ENCODE measurements at places on chromosomes 3 and 15.

DNA sequence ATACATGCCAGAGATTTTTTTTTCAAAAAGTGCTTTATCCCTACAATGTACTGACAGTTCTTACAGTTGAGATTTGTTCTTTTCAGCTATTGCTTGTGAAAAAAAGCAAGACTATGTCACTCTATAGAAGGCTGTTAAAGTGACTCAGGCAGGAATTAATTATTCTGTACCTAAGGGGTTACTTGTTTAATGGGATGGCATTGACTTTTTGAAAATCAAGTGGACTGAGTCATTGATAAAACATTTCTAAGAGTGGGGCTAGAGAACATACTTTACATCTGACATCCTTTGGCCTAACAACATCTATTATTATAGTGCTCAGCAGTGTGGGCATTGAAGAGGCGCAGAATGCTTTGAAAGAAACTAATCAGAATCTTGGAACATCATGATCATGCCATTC is 34.3 kb downstream of the INTS14 start:
- no peak for DNase-seq

- DNase-seq: peak; percentile 24
Observed at GRCh38 chr3:192850451-192850981, 67.1 kb downstream of the MB21D2 start.

DNA sequence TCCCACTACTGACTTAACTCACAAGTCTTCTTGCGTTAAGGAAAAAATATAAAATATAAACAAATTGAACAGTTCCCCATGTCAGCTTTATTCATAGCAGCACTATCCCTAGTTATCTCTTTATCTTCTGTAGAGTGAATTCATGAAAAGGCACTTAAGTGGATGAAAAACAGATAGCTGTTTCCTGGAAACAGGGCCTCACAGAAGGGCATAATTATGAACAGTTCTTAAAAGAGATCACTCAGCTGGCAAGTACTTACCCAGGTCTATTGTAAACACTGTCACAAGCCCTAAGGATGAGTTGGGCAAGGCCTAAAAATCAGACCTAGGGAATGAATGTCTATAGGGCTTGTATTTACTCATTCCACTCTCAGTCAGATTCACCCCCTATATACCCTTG is 10.7 kb downstream of the MB21D2 start:
- DNase-seq: no peak

GRCh38 chr3:45580112-45580765 is 14.3 kb upstream of the LIMD1 start:
- no peak for DNase-seq

DNA sequence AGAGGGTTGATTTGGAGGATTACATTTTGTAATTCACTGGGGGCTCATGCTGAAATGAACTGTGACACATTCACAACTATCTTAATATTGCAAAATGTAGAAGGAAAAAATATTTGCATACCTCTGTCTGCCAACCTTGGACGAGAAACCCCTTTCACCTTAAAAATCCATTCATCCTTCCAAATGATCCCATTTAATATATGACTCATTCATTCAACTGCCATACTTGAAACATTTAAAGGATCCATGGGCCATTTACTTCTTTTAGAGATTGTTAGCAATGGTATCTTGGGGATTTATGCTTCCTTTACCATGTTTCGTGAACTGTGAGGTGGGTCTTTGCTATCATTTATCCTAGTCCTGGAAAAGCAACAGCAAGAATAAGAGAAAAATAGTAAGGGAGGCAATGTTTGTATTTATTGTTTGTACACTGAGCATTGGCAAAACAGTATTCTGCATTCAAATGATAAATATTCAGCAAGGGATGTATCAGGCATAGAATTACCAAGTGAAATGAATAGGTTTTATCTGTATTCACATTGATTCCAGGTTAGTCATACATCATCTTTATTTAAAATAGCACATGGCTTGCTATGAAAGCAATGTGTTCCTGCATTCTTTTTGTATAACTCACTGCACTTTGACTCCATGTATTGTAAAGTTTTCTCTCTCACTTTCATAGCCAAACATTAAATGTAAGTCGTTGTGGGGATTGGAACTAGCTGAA is 378.1 kb downstream of the NSUN3 start:
- no peak for DNase-seq

DNA sequence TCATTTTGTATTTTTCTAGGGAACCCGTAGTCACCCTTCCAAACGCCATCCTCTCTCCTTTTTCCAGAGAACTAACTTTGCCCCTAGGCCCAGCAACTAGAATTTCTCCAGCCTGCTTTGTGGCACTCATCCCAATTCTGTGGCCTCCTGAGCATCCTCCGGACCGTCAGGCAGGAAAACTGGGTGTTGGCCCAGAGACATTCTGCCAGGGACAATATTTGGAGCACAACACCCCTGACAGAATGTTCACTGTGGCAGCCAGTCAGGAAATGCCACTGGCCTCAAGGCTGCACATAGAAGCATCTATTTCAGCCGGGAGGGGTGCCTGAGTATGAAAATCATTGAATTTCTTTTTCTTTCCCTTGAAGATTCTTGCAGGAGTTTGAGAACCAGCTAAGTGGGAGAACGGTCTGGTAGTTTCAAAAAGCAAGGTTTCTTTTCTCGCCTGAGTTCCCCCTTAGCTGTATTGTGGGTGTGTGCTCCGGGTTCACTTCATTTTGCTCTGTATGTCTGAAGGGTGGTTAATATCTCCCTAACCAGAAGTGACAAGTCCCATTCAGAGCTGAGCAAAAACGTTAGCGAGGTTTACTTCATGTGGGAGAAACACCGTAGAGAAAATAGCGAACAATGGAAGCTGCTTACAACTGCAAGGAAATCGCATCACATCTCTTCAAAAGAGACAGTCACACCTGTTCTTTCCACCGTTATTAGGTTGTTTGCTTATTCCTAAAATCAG is 108.1 kb upstream of the TPM1 start:
- no peak for DNase-seq

GRCh38 chr3:152192936-152193672 is 75.6 kb upstream of the MBNL1 start:
- no peak for DNase-seq

DNA sequence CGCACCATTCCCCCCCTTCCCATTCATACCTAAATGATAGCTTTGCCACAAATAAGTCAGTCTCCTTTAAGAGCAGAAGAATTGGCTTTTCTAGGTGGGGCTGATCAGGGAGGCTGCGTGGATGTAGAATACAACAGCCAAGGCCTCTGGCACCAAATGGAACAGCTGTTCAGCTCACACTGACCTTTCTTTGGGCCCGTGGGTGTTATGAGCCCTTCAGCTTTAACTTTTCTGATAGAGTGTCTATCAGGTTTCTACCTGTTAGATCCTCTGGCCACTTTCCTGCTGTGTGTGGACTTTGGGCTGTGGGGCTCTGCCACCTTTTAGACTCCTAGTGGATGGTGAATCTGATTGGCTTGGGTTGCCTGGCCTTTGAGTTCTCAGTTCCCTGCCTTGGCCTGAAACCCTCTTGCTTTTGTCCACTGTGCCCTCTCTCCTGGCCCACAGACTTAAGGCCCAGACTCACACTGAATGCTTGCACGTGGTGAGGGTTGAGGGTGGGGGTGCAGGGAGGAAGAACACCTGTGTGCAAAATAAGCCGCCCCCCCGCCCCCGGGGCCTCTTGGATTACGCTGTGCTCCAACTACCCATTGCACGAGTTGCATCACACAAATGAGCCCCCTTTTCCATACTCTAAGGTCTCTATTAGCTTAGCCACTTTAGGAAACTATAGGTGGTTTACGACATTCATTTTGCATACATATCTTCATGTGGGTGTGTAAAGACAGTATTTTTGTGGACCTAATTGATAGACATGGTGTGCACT is 1.3 kb upstream of the RFX7 start:
- DNase-seq: peak; percentile 38

- peak; percentile 53 for DNase-seq
Observed at GRCh38 chr15:68559345-68560310, 19.2 kb upstream of the CORO2B start.

DNA sequence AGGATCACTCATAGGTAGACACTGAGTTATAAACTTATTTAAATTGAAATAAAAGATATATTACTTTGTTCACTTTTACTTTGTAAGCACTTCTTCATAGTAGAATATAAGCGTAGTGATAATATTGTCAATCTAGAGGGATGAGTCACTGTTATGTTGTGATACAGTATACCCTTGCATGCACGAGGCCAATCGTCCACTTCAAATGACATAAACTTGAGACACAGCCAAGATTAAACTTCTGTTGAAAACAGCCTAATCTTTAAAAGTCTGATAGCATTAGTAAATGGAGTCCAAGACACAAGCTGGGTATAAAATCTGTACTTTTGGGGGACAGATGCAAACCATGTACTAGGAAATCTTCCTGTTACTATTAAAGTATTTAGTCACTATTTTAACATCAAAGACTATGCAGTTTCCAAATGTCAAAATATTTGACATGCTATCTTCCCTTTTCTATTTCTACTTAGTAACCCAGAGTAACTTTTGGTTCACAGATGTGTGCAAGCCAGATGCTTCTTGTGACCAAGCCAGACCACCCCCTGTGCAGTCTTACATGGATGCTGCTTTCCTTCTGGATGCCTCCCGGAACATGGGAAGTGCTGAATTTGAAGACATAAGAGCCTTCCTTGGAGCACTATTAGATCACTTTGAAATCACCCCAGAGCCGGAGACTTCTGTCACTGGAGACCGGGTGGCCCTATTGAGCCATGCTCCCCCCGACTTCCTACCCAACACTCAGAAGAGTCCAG is 85.3 kb downstream of the PIK3R4 start:
- no peak for DNase-seq

DNA sequence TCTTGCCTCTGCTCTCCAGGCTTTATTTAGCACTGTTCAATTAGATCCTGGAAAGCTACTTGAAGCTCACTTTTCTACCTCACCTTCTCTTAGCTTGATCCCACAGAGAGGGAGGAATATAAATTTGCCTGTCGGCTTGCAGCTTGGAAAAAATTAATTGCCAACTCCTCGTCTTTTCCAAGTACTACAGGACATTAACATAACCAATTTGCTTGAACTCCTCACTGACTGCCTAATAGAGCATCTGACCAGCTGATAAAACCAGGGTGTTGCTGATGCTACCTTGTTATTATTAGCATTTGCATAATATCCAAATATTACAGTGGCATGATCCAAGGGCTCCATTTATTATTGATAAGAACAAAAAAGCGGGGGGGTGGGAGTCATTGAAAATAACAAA is 561.8 kb downstream of the MCTP2 start:
- DNase-seq: no peak

GRCh38 chr15:39538936-39539335 is 41.9 kb upstream of the THBS1 start:
- DNase-seq: no peak

DNA sequence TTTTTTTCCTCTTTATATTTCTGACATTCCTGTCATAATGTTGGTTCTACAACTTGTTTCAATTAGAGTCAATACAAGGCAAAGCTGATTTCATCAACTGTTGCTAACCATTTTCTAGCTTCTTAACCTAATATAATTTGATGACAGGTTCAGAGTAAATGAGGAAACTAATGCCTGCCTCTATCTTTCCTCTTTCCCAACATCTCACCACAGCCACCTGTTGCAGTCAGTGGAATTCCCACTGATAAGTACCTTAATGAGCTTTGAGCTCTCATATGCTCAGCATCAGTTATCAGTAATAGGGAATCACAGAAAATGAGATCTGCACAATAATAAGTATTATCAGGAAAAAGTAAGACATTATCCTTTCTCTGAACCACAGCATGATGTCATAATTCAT is 241.9 kb downstream of the MEIS2 start:
- no peak for DNase-seq

- DNase-seq: no peak
Observed at GRCh38 chr3:53350652-53351051, 3.3 kb upstream of the DCP1A start.

GRCh38 chr3:128697341-128697740 is 28.6 kb upstream of the RAB7A start:
- no peak for DNase-seq

GRCh38 chr3:22453906-22454535 is 703.0 kb upstream of the ZNF385D start:
- no peak for DNase-seq

- DNase-seq: no peak
Observed at GRCh38 chr3:60160822-60161748, 1090.2 kb downstream of the FHIT start.

GRCh38 chr3:52881871-52882270 is 15.5 kb downstream of the STIMATE start:
- no peak for DNase-seq

- no peak for DNase-seq
Observed at GRCh38 chr3:128727996-128728395, 2.0 kb downstream of the RAB7A start.

DNA sequence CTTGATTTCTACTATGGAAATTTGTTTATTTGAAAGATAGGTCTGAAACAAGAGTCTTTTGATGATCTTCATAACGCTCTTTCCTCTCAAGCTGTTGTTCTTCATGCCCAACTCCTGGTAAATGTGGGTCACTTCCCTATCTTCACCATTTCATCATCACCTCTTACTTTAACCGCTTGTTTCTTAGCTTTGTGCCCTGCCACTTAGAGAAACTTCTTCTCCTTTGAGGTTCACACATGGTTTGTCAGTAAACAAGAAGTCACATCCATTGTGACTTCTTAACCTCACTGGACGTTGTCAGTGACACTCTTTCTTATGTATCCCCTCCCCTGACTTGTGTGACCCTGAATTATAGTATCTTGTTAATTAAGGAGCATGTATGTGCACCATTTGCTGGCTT is 16.9 kb upstream of the P2RY13 start:
- no peak for DNase-seq

GRCh38 chr15:39406485-39406884 is 174.4 kb upstream of the THBS1 start:
- DNase-seq: no peak

GRCh38 chr3:49383387-49383786 is 25.2 kb upstream of the GPX1 start:
- DNase-seq: no peak

DNA sequence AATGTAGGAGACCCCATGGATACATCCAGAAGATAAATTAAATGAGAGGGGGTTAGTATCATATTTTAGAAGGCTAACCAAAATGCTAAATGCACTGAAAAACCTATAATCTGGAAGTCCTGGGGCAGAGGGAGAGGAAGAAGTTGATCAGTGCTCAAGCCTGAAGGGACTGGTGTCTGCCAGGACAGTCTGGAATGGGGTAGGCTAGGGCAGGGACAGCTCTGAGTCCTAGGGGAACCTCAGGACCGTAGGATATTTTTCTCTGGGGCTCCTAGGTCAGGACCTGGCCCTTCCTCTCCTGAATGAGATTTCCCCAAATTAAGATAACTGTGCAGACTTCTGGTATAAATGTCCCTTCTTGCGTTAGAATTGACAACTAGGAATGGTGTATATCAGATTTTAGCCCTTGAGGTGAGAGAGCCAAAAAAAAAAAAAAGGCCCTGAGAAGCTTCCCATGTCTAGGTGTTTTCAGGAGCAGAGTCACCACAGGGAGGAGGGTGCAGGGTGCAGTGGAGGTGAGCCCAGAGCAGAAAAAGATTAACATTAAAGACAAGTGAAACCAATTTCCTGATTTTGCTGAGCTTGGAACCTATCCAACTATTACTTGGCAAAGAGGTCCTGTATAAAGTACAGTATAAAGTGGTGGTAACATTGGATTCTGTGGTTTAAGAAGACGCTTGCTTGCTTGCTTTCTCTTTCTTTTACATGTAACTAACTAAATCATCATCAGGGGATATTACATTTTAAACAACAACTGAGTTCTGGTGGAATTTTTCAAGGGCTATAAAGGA is 63.5 kb downstream of the HACD2 start:
- no peak for DNase-seq

- no peak for DNase-seq
Observed at GRCh38 chr3:106071306-106071705, 202.5 kb upstream of the CBLB start.

GRCh38 chr3:133970916-133971315 is 58.8 kb downstream of the SLCO2A1 start:
- DNase-seq: no peak
